Sigmoid colon (tissue), 7 donors: ENCODE measurements at places on chromosomes 1 and 21. TPM values are rescaled to one million over a fixed set of nuclear protein-coding genes. Genes with fewer than 3 reads are reported as not detected.

GRCh38 chr1:197572169-197572568 lies 203.1 kb downstream of the DENND1B start:
- H3K4me3 ChIP-seq = no peak overlapping the region
- H3K4me1 ChIP-seq = no peaks in the 10 kb centered on the region
- no peaks in the 10 kb centered on the region for H3K36me3 ChIP-seq
- peak; percentile 37 for DNase-seq
- no peaks in the 10 kb centered on the region for H3K27me3 ChIP-seq

- no peak overlapping the region for H3K27ac ChIP-seq
- peaks cover 4% of the 10 kb centered on the region for H3K4me1 ChIP-seq
- DNase-seq = no peak
- no peak overlapping the region for H3K4me3 ChIP-seq
These were observed 76.1 kb upstream of the HOOK1 start for GRCh38 chr1:59738591-59739015.

DNA sequence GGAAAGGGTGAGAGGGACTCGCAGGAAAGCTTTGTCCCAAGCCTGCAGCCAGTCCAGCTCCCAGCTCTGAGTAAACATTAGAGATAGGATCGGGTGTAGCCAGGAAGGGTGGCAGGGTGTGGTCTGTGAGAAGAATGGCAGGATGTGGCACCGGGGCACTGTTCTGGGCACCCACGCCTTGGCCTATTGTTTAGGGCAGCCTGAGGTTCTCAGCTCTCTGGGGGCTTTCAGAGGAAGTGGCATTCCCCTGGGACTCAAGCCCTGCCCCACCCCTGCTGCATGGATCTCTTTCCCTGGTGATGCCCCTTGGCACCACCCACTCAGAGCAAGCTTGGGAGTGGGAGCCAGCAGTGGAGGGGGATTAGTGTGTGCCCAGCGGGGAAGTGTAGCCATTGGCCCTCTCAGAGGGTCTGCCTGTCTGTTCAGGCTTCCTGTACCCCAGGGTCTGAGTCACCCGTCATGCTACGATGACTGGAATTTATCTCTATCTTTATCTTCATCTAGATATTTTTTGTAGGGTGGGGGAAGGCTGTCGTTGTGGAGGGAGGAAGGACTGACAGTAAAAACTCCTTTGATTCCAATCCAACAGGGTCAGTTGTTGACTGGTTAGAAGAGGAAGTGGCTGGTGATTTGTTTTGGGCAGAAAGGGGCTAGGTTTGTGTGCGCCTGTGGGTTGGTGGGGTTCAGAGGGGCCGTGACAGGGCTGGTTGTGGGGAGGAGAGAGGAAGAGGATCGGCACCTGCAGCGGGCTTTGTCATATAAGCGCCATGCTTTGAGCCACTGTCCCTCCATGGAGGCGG lies 31.6 kb downstream of the SOX13 start:
- peaks cover 69% of the 10 kb centered on the region for H3K4me1 ChIP-seq
- no peaks in the 10 kb centered on the region for H3K36me3 ChIP-seq
- H3K27ac ChIP-seq = peak overlapping the region; percentile 64
- no peak for DNase-seq
- no peaks in the 10 kb centered on the region for H3K27me3 ChIP-seq

DNA sequence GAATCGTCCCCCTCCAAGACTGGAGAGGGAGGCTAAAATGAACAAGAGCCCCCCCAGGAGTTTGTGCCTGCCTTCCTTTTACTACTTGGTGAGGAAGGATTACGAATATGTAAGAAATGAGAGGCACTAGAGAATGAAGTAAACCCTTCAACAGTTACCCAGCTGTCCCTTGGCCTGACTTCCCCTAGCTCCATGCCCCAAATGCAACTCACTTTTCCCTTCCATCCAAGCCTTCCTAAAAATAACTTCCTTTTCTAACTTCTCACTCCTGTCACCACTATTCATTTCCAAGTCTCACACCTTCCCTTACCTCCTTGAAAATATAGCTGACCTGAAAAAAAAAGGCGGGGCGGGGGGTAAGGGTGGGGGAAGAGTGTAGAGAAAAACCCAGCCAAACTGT lies 96.6 kb upstream of the HNRNPU start:
- H3K27ac ChIP-seq = no peak overlapping the region
- H3K4me3 ChIP-seq = no peak overlapping the region
- no peak for DNase-seq
- H3K27me3 ChIP-seq = no peaks in the 10 kb centered on the region

DNA sequence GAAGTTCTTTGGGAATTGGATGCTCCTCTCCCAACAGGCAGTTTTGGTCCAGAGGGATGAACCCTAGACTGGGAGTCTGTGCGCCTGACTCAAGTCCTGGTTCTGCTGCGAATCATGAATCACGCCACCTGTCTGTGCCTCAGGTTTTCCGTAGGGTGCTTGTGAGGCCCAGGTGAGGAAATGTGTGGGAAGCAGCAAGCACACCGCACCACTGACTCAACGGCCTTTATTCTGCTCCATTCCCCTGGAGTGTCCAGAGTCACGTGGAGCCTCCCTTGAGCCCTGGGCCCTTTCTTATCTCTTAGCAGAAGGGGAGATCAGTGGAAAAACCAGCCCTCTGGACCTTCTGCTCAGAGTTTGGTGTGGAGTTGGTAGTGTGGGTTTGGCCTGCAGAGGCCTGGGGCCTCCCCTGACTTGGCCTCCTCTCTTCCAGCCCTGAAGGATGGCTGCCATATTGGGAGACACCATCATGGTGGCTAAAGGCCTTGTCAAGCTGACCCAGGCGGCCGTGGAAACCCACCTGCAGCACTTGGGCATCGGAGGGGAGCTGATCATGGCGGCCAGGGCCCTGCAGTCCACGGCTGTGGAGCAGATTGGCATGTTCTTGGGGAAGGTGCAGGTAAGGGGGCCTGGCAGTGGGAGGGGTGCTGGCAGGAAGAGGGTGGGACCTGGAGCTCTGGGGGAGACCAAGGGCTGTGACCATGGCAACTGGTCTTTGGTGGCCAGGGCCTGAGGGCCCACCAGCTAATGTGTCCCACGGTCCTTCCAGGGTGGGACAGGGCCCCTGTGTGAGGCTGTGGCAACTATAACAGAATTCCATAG lies 21.1 kb downstream of the COQ8A start:
- no peak overlapping the region for H3K27ac ChIP-seq
- peaks cover 7% of the 10 kb centered on the region for H3K36me3 ChIP-seq
- H3K27me3 ChIP-seq = no peaks in the 10 kb centered on the region

DNA sequence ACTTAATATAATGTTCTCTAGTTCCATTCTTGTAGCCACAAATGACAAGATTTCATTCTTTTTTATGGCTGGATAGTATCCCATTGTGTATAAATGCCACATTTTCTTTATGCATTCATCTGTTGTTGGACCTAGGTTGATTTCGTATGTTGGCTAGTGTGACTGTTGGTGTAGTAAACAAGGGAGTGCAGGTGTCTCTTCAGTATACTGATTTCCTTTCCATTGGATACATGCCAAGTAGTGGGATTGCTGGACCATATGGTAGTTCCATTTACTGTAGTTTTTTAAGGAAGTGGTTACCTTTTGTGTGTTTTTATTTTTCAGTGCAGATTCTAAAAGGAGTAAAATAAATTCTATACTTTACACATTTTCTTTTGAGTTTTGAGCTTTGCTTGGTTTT lies 5.7 kb downstream of the PARK7 start:
- H3K36me3 ChIP-seq = peaks cover 57% of the 10 kb centered on the region
- DNase-seq = no peak
- no peak overlapping the region for H3K27ac ChIP-seq
- no peak overlapping the region for H3K4me3 ChIP-seq
- H3K27me3 ChIP-seq = no peaks in the 10 kb centered on the region

Gene TTC4
- total RNA-seq = 32.5 TPM
